Glomerular endothelial cell (primary cell): ENCODE measurements at places on chromosomes 3 and 15. TPM values are rescaled to one million over a fixed set of nuclear protein-coding genes. Genes with fewer than 3 reads are reported as not detected.

DNA sequence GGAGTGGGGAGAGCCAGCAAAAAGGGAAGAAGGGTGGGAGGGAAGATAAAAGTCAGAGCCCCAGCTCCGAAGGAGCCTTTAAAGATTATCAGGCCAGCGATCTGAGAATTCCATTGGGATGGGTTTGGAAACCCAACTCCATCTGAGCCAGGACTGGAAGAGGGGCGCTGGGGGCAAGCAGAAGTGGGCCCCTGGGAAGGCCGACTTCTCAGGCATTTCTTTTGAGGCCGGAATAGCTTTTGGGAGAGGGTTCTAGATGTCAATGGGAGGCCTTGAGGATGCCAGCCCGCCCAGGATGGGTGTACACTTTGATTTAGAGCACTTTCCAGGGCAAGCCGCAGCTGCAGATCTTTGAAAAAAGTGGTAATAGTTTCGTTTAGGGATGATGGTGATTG, 6.6 kb upstream of the SOX2 start:
- DNase-seq = no peak

DNA sequence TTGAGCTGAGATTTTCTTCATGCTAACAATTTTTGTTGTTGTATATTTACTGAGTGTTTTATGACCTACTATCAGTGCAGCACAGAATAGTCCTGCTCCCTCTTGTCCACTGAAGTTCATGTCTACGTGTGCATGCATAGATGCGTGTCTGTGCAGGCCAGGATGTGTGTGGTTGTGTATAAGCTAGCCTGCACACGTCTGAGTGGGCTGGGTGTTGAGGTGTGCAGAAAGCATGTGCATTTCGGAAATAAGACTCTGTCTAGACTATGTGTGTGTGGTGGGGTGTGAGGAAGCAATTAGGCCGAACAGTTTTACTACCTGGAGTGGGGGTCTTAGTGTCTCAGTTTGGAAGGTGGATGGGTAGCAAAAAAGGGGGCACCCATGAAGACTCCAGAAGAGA, 39.2 kb downstream of the ATP2B2 start:
- no peak for DNase-seq

GRCh38 chr15:60391722-60392315, 6.0 kb downstream of the ANXA2 start:
- no peak for DNase-seq

SLCO2A1 gene
- total RNA-seq = 1.6 and 2.2 TPM in 2 replicates
